ENCODE measurements at places on chromosomes 16 and 17. TPM values are rescaled to one million over a fixed set of nuclear protein-coding genes. Genes with fewer than 3 reads are reported as not detected.
A peak's percentile ranks its signal among the peaks of the same experiment; 100 is the strongest.

DNA sequence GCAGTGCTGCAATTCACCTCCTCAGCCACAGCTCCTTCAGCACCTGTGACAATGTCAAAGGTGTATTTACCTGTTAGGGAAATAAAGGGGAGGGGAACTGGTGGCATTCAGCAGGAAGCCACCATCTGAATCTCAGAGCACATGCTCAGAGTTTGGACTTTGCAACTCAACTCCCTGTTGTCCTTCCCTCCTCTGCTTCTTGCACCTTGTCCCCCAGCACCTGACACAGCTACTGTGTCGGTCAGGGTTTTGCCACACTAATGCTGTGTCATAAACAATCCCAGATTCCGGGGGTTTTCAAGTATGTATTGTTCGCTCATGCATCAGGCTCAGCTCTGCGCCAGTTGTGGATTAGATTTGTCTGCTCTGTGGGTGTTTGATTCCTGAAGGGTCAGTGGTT is 43.7 kb downstream of the HSBP1 start:
- DNase-seq = no peak
- H3K4me1 ChIP-seq = no peaks in the 10 kb centered on the region
- H3K4me3 ChIP-seq = no peak overlapping the region
- peaks cover 6% of the 10 kb centered on the region for H3K27me3 ChIP-seq
- no peaks in the 10 kb centered on the region for H3K36me3 ChIP-seq
- no peak overlapping the region for H3K27ac ChIP-seq

Gene KRT26
- 0.34 TPM for total RNA-seq

DNA sequence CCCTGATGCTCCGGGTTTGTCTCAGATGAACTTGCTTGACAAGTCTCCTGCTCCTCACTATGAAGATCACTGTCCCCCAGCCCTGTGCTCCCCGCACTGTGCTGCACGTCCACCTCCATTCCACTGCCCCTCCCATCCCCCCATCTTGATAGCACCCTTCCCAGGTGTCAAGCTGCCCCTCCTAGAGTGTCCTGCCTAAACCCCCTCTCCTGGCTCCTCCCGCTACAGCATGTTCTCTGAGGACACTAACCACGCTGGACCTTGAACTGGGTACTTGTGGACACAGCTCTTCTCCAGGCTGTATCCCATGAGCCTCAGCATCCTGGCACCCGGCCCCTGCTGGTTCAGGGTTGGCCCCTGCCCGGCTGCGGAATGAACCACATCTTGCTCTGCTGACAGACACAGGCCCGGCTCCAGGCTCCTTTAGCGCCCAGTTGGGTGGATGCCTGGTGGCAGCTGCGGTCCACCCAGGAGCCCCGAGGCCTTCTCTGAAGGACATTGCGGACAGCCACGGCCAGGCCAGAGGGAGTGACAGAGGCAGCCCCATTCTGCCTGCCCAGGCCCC is 18.5 kb downstream of the DEXI start:
- no peak overlapping the region for H3K27ac ChIP-seq
- no peak overlapping the region for H3K4me3 ChIP-seq
- H3K36me3 ChIP-seq = peaks cover 43% of the 10 kb centered on the region
- DNase-seq = no peak
- peaks cover 25% of the 10 kb centered on the region for H3K4me1 ChIP-seq

- H3K36me3 ChIP-seq = peaks cover 3% of the 10 kb centered on the region
- no peaks in the 10 kb centered on the region for H3K27me3 ChIP-seq
- H3K4me1 ChIP-seq = peaks cover 4% of the 10 kb centered on the region
- DNase-seq = peak; percentile 40
Measured at GRCh38 chr17:80124351-80124981, 22.5 kb downstream of the EIF4A3 start.

DNA sequence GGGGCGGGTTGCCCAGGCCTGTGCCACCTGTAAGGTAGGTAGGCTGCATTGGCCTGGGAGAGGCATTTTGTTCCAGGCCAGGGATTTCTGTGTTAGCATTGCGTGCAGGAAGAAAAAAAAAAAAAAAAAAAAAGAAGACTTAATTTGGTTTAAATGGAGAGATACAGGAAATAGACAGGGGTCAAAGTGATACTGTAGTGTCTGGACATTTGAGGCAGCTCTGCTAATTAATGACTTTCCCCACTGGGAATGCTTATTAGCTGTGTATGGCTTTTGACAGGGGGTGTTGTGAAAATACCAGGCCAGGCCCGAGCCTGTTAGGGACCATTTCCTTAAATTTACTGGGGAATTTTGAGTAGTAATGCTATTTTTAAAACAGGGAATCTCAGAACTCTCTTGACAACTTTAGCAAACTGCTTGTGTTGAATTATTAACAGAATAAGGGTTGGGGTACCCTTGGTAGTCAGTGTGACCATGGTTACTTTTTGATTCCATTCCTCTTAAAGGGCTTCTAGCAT is 1.0 kb downstream of the MAP2K4 start:
- peak overlapping the region; percentile 99 for H3K4me3 ChIP-seq
- no peaks in the 10 kb centered on the region for H3K27me3 ChIP-seq
- H3K27ac ChIP-seq = peak overlapping the region; percentile 92
- peaks cover 52% of the 10 kb centered on the region for H3K4me1 ChIP-seq
- no peak for DNase-seq
- H3K36me3 ChIP-seq = no peaks in the 10 kb centered on the region

Gene HASPIN
- total RNA-seq = 1.6 TPM

Gene AATF
- 38.2 TPM for total RNA-seq

Gene STH
- total RNA-seq = not detected

DNA sequence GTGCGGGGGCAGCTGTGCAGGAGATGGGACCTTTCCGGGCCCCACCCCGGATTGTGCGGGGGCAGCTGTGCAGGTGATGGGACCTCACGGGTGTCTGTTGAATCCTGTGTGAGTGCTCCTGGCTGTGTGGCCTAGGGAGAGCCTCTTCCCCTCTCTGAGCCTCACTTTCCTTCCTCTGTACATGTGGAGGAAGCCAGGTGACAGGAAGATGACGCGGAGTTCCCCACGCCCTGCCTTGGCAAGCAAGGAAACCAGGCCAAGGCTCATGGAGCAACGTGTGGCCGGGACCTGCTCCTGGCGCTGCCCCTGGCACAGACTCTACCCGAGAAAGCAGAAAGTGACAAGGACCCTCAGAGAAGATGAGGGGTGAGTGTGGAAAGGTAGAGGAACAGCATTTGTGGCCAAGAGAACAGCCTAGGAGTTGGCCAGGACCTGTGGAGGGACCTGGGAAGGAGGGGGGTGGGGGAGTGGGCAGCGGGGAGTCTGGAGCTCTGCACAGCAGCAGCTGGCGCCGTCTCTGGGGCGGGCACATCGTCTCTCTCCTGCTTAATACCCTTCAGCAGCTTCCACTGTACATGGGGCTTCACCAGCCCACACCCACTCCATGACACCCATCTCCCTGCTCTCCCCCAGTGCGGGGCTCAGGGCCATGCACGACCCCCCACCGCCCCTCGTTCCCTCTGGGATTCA is 38.4 kb upstream of the PABPN1L start:
- H3K4me1 ChIP-seq = peaks cover 5% of the 10 kb centered on the region
- H3K27ac ChIP-seq = no peak overlapping the region
- no peaks in the 10 kb centered on the region for H3K27me3 ChIP-seq
- no peak for DNase-seq
- peaks cover 4% of the 10 kb centered on the region for H3K36me3 ChIP-seq
- H3K4me3 ChIP-seq = no peak overlapping the region

Gene FBXW10
- total RNA-seq = not detected

Gene MT3
- not detected for total RNA-seq

GRCh38 chr16:56848029-56848936 is 16.7 kb upstream of the SLC12A3 start:
- H3K4me1 ChIP-seq = peaks cover 19% of the 10 kb centered on the region
- H3K27me3 ChIP-seq = no peaks in the 10 kb centered on the region
- peaks cover 18% of the 10 kb centered on the region for H3K36me3 ChIP-seq
- no peak overlapping the region for H3K4me3 ChIP-seq
- H3K27ac ChIP-seq = no peak overlapping the region
- no peak for DNase-seq

Gene CHRNE
- 6.0 TPM for total RNA-seq

DNA sequence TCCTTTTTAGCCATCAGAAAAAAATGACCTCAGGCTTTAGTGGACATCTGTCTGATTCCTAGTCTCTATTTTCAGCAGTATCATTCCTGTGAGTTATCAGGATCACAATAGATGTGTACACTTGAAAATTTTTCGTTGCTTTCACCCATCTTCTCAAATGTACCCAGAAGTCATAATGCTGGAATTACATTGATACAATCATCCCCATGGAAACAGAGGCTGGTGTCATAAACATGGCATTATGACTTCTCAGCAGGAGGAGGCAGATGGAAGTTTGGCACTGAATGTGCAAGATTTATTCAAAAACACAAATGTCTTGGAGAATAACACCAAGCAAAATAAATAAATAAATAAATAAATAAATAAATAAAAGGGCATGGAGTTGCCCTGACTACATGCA is 292.5 kb downstream of the PHKB start:
- no peaks in the 10 kb centered on the region for H3K4me1 ChIP-seq
- no peak overlapping the region for H3K27ac ChIP-seq
- H3K27me3 ChIP-seq = no peaks in the 10 kb centered on the region
- DNase-seq = no peak
- H3K36me3 ChIP-seq = no peaks in the 10 kb centered on the region
- H3K4me3 ChIP-seq = no peak overlapping the region

Gene NPIPB9
- 9.5 TPM for total RNA-seq

DNA sequence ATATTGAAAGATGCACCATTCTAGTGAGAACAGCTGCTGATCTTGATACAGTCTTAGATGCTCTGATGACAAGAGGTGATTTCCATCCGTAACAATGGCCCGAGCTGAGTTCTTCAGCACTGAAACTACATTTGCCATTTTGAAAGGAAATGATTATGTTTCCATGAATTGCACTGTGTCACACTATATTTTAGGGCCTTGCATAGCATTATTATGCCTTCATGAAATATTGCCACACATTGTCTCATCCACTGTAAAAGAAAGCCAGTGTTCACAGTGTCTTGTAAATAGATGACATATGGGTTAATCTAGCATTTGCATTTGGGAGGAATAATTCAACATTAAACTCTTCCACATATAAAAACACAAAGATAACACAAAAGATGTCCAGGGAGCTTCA is 438.3 kb upstream of the PSMD7 start:
- DNase-seq = no peak
- H3K27ac ChIP-seq = no peak overlapping the region
- H3K27me3 ChIP-seq = peaks cover 3% of the 10 kb centered on the region
- no peaks in the 10 kb centered on the region for H3K4me1 ChIP-seq
- no peaks in the 10 kb centered on the region for H3K36me3 ChIP-seq

Gene CDH3
- total RNA-seq = 96.8 TPM

- H3K4me3 ChIP-seq = no peak overlapping the region
Measured at GRCh38 chr17:36778448-36778847, 158.8 kb upstream of the LHX1 start.

Gene CDRT15L2
- not detected for total RNA-seq

- no peaks in the 10 kb centered on the region for H3K36me3 ChIP-seq
- peaks cover 36% of the 10 kb centered on the region for H3K27me3 ChIP-seq
- H3K4me1 ChIP-seq = no peaks in the 10 kb centered on the region
- no peak overlapping the region for H3K27ac ChIP-seq
- no peak overlapping the region for H3K4me3 ChIP-seq
Measured at GRCh38 chr17:73576556-73577098, 67.6 kb downstream of the SDK2 start.

DNA sequence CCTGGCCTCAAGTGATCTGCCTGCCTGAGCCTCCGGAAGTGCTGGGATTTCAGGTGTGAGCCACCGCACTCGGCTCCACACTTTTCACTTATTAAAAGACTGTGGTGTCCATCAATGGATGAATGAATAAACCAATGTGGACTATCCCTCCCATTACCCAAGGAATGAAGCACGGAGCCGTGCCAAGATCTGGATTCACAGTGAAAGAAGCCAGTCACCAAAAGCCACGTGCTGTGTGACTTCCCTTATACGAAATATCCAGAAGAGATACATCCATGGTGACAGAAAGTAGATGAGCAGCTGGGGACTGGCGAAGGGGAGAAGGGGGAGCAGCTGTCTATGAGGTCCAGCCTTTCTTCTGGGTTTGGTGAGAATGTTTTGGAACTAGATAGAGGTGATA is 48.2 kb upstream of the STH start:
- H3K4me1 ChIP-seq = peaks cover 15% of the 10 kb centered on the region
- no peaks in the 10 kb centered on the region for H3K36me3 ChIP-seq
- DNase-seq = no peak
- H3K4me3 ChIP-seq = no peak overlapping the region

Gene LAT
- 4.9 TPM for total RNA-seq

DNA sequence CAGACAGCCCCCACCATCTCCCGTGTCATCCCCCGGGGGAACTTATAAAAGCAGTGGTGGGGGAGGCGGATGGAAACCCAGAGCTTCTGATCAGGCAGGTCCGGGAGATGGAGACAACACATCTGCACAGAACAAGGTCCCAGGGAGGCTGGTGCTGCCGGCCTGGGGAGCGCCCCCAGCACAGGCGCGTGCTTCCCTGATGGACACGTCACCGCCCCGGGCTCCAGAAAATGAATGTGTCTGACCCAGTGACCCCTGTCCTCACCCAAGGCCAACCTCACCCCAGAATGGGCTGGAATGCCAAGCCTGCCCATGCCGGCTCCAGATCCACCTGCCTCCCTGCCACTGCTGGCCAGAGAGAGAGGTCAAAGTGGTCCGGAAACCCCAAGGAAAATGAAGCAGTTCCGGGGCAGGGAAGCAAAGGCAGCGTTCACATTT is 12.5 kb downstream of the SLC7A5 start:
- no peak for DNase-seq
- no peaks in the 10 kb centered on the region for H3K36me3 ChIP-seq
- H3K4me1 ChIP-seq = peaks cover 55% of the 10 kb centered on the region
- H3K4me3 ChIP-seq = no peak overlapping the region
- H3K27ac ChIP-seq = peak overlapping the region; percentile 55
- no peaks in the 10 kb centered on the region for H3K27me3 ChIP-seq

Gene NUDT16L1
- 32.7 TPM for total RNA-seq

Gene CMTM2
- total RNA-seq = not detected

DNA sequence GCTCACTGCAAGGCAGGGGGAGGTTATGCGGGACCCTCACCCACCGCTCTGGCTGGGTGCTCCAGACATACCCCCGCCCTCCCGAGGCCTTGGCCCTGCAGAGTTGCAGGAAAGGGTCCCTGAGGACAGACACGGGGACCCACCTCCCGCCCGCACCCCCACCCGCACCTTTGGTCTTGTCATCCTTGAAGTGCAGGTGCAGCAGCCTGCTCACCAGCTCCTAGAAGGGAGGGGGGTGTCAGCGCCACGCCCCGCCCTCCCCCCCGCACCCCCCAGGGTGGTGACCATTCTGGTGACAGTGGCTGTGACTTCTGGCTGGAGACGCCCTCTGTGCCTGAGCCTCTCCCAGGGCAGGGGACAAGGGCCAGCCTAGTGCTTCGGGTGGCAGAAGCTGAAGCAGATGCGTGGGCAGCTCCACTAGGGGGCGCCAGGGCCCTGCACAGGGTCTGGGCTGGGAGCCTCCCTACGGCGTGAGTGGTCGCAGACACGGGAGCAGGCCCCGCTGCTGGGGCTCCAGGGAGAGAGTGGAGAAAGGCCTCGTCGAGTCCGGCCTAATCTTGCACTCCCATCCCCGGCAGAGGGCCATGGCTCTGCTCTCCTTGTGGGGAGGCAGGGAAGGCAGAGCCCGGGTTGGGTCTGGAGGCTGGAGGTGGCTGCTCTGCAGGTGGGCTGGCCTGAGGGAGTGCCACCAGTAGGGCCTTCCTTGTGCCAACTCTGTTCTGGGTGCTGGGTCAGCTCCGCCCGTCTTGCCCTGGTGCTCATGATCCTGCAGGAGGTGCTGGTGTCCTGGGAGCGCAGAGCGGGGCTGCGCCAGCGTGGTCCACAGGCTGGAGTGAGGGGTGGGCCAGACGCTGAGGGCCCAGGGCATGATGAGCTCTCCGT is 2.7 kb downstream of the CENPX start:
- no peak for DNase-seq
- peaks cover 33% of the 10 kb centered on the region for H3K4me1 ChIP-seq
- H3K4me3 ChIP-seq = no peak overlapping the region
- H3K27me3 ChIP-seq = no peaks in the 10 kb centered on the region

Data from suprapubic skin (tissue), 4 donors.